Activated CD4-positive, alpha-beta memory T cell treated with anti-CD3 and anti-CD28 coated beads, Interleukin-2, amount 10 ng/mL, durations not matched to agents 7 days and 5 days (primary cell): ENCODE measurements at places on chromosomes 16 and 17.

DNA sequence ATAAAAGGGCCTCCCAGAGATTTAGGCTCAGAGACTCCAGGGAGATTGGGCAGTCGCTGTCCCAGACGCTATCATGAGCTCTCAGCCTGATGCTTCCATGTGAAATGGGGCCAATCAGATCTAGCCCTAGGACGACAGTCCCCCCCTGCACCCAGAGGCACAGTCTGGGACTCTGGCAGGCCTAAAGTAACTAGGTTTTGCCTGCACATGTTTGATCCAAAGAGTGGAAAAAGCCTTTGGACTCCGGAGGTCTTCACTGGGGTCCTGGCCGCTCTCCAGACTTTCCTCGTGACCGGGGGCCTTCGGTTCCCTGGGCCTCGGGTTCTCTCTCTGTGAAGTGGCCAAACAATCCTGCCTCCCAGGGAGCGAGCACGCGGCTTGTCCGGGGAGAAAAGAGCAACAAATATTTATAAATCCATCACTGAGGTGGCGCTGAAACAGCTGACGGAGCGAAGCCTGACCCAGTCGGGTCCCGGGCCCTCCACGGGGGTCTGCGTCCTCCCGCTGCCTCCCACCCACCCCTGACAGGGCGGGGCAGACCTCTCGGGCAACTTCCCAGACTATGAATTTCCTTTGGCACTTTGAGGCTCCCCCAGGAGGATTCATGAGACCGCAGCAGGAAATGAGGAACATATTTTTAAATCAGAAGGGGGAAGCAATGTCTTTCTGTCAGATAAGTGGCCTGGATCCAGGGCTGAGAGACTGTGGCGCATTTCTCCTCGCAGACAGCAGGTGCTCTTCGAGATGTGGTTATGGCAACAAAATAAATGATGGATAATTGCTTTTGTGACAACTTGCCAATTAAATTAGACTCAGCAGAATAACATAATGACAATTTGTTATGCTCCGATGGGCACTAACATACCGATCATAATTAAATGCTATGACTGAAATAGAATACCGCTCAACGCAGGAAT lies 38.9 kb downstream of the MRPS23 start:
- DNase-seq: no peak
- no peaks in the 10 kb centered on the region for H3K4me1 ChIP-seq
- H3K27me3 ChIP-seq: peaks cover 51% of the 10 kb centered on the region
- no peak overlapping the region for H3K4me3 ChIP-seq
- no peaks in the 10 kb centered on the region for H3K36me3 ChIP-seq

DNA sequence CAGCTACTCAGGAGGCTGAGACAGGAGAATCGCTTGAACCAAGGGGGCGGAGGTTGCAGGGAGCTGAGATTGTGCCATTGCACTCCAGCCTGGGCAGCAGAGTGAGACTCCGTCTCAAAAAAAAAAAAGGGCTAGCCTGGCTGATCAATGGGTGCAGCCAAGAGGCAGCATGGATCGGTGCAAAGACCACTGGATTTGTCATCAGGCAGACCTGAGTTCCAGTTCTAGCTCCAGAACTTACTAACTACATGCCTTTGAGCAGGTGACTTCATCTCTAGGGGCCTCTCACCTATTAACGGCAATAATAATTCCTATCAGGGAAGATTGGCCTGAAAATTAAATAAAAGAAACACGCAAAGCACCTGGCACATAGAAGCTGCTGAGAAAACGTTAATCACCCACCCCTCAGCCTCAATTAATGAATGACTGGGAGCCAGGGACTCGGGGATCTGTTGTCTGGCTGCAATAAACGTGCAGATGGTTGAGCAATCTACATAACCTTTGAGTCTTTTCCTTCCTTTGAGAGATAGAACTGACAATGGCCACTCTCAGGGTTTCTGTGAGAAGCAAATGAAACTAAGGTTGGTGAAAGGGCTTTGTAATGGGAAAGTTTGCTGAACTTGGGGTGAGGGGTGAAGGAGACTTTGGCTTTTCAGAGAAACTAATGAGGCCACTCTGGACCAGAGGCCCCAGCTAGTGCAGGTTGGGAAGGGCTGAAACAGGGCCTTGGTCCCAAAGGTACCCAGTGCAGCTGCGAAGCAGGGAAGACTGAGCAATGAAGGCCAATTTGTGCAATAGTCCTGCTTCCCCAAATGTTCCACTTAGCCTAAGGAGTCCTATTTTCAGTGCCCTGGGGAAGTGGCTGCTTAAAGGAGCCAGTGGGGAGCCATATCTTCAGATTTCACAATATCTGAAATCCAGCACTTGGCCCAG lies 7.6 kb downstream of the SEZ6L2 start:
- H3K27ac ChIP-seq: no peak overlapping the region
- no peak overlapping the region for H3K4me3 ChIP-seq
- H3K27me3 ChIP-seq: peaks cover 5% of the 10 kb centered on the region
- DNase-seq: no peak
- no peaks in the 10 kb centered on the region for H3K36me3 ChIP-seq

DNA sequence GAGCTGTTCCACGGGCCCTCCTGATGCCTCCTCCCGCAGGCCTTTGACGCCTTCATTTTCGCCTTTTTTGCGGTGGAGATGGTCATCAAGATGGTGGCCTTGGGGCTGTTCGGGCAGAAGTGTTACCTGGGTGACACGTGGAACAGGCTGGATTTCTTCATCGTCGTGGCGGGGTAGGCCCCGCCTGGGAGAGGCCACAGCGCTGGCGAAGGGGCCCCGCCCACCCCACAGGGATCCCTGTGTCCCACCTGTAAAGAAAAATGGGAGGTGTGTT lies 29.7 kb downstream of the TPSG1 start:
- no peak overlapping the region for H3K4me3 ChIP-seq
- H3K27ac ChIP-seq: no peak overlapping the region
- no peaks in the 10 kb centered on the region for H3K36me3 ChIP-seq

GRCh38 chr17:43545383-43545632 lies 832 bp downstream of the ETV4 start:
- H3K36me3 ChIP-seq: no peaks in the 10 kb centered on the region
- no peak overlapping the region for H3K27ac ChIP-seq
- H3K4me1 ChIP-seq: peaks cover 16% of the 10 kb centered on the region
- H3K27me3 ChIP-seq: peaks cover 43% of the 10 kb centered on the region
- H3K4me3 ChIP-seq: peak overlapping the region; percentile 75
- DNase-seq: peak; percentile 39
